Stomach (tissue), 19 donors: ENCODE measurements at places on chromosomes 6 and 20.

DNA sequence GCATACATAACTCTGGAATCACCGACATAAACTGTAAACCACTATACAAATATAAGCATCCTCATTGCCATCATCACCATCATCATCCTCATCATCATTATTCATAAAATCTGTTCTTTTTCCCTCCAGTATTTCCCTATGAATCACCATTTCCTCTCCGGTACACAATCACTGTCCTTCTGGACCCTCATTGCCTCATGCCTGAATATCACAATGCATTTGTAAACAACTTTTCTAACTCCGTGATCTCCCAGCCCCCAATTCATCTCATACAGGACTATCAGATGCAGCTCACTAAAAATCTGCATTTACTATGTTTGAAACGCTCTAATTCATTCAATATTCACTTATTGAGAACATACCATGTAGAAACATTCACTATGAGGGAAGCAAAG is 339.7 kb downstream of the TBC1D32 start:
- DNase-seq = no peak

- DNase-seq = no peak
Observed at GRCh38 chr6:42338744-42339222, 112.9 kb downstream of the TRERF1 start.

- no peak for DNase-seq
Observed at GRCh38 chr20:6618051-6618450, 149.4 kb upstream of the BMP2 start.

- no peak for DNase-seq
Observed at GRCh38 chr6:75484535-75484934, 9.1 kb downstream of the FILIP1 start.

DNA sequence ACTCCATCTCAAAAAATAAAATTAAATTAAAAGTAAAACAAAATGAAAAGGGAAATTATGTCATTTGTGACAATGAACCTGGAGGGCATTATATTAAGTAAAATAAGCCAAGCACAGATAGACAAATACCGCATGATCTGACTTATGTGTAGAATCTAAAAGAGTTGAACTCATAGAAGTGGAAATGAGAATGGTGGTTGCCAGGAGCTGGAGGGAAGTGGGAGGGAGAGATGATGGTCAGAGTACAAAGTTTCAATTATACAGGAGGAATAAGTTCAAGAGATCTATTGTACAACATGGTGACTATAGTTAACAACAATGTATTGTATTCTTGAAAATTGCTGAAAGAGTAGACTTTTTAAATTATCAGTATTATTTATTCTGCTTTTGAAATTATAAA is 183.4 kb downstream of the ID4 start:
- DNase-seq = no peak

GRCh38 chr6:22727710-22728109 is 158.3 kb downstream of the HDGFL1 start:
- DNase-seq = peak; percentile 63

GRCh38 chr20:24948939-24949679 is at the start of gene CST7:
CST7 (plus strand) TSS chr20:24949269; CDS start chr20:24949506, 237 bp downstream.
- DNase-seq = peak; percentile 71

- DNase-seq = peak; percentile 13
Observed at GRCh38 chr6:140105857-140106256, 731.4 kb upstream of the CITED2 start.

GRCh38 chr20:45153147-45153546 is 21.6 kb upstream of the PI3 start:
- DNase-seq = no peak

- DNase-seq = no peak
Observed at GRCh38 chr20:51712501-51713212, 55.5 kb downstream of the ATP9A start.

- DNase-seq = no peak
Observed at GRCh38 chr6:28816909-28817807, 106.6 kb downstream of the TRIM27 start.

DNA sequence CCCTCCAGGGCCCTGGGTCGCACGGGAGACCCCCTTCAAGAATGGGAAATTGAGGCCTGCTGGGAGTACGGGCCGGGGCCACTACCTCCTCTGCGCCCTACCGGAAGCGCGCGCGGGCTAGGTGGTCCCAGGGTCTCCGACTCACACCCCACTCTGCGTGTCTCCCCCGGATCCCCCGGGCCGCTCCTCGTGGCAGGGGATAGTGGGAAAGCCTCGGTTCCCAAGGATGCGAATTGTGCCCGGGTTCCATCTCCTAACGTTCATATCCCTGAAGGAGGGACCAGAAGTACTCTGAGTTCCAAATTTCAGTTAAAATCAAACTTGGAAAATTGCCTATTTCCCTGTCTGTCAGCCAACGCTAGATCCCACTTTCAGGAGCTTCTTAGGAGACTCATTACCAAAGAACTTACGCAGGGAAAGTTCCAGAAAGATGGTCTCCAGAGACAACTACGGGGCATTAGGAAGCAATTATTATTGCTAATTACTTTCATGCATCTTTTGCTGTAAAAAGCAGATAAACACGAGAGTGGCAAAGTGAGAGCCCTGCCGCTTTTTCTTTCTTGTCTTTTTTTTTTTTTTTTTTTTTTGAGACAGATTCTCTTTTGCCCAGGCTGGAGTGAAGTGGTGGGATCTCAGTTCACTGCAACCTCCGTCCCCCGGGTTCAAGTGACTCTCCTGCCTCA is 858 bp downstream of the FAM83D start:
- DNase-seq = no peak

- no peak for DNase-seq
Observed at GRCh38 chr6:30572148-30572547, 906 bp downstream of the ABCF1 start.

- DNase-seq = no peak
Observed at GRCh38 chr6:52495922-52496321, 75.8 kb downstream of the EFHC1 start.

- no peak for DNase-seq
Observed at GRCh38 chr6:34696189-34696738, 303 bp downstream of the ILRUN start.

- no peak for DNase-seq
Observed at GRCh38 chr6:116246089-116246488, 7.8 kb downstream of the TSPYL4 start.

DNA sequence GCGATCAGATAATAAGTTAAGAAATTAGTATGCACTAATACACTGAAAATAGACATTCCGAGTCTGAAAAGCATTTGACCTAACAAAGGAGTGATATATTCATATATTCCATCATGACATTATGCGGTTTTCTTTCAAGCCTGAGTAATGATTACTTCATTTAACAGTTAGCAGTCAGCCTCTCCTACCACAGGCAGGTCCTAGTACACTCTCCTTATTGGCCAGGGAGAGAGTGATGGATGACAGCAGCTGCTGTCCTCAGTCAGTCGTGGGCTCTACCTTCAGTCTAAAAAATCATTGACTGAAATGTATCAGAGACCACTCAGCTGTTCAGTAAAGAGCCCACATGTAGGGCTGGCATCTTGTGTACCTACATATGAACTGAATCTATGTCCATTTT is 33.2 kb upstream of the VGLL2 start:
- no peak for DNase-seq

DNA sequence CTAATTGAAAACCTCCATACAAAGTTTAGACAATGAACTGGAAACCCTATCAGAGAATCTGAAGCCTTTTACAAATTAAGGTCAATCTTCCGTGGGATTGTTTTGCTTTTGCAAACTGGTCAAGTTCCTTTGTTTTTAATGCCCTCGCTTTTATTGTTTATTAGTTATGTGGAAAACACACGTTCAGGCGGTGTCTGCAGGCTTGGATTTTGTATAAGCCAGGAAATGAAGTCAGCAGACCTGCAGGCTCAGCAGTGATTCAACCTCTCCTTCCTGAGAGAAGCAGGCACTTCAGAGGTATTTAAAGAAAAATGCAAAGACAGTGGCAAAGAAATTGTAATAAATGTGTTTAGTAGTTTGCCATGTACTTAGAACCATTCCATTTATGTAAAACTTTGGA is 103.4 kb upstream of the PDE10A start:
- DNase-seq = no peak

GRCh38 chr20:17854307-17854903 is 114.2 kb downstream of the SNX5 start:
- DNase-seq = peak; percentile 85

GRCh38 chr6:97820400-97820799 is 537.4 kb upstream of the MMS22L start:
- DNase-seq = no peak

DNA sequence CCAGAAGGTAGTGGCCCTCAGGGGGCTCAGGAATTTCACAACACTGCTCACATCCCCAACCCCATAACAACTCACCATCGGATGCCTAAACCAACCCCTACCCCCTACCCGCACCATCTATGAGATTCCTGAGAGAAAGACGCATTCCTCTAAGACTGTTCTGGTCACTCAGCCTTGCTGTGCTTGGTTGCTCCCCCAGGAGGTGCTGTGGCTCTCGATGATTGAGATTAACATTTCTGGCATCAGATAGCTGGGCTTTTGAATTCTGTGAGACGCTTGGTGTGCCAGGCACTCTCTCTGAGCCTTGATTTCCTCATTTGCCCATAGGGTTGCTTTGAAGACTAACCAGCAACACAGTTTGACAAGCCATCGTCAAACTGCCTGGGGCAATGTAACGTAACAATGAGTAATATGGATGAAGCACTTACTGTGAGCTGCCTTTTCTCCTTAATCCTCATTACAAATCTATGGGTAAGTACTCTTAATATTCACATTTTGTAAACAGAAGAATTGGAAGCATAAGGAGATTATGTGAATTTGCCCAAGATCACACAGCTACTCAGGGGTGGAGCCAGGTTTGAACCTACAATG is 978 bp downstream of the WFDC6 start:
- DNase-seq = no peak

DNA sequence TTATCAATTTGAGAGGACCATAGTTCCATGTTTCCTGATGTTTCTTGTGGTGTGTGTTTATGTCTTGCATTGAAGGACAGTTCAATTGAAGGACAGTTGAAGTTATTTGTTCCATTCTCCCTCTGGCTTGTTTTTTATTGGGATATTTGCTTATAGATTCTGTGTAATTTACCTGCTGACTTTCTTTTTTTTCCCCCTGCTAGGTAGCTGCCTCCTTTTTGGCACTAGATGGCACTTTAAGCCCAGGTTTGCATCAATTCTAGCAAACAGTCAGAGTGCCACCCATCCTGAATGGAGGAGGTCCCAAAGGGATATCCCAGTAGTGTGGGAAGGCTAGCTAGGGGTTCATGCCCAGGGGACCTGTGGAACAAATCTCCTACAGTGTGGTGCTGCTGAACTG is 78.1 kb downstream of the CFAP61 start:
- no peak for DNase-seq

GRCh38 chr20:19767070-19767469 is 9.0 kb downstream of the RIN2 start:
- DNase-seq = no peak

DNA sequence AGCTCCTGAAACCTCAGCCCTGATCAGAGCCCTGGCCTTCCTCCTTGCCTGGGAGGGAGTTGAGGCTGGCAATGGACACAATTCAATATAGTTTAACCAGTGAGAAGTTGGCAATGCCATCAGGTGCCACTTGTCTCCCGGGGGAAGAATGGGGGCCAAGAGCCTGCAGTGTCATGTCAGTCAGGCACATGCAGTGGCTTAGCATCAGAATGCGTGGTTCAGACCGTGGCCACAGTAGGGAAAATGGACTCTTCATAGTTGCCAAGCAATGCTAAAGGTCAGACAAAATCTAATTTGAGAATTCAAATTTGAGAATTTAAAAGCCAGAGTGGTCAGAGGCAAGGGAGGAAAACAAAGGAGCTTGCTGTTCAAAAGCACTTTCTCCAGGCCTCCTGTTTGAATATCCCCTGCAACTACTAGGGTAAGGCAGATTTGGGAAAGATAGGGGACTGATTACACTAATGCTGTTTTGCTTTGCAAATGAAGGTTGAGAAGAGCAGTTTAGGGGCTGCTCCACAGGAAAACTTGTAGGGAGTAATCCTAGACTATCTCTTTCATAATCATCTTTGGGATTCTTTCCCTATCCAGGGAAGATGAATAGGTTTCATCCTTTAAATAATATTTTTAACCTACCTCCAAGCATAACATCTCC is 33.1 kb upstream of the CLIC5 start:
- no peak for DNase-seq
